ENCODE measurements at places on chromosomes 13 and 19.
A peak's percentile ranks its signal among the peaks of the same experiment; 100 is the strongest.

- no peak for DNase-seq
Measured at GRCh38 chr13:72728290-72728605, 525 bp downstream of the BORA start.

- DNase-seq: no peak
Measured at GRCh38 chr13:28313579-28313978, 175.2 kb downstream of the PAN3 start.

GRCh38 chr13:33146843-33147611 is 130.8 kb downstream of the KL start:
- no peak for DNase-seq

DNA sequence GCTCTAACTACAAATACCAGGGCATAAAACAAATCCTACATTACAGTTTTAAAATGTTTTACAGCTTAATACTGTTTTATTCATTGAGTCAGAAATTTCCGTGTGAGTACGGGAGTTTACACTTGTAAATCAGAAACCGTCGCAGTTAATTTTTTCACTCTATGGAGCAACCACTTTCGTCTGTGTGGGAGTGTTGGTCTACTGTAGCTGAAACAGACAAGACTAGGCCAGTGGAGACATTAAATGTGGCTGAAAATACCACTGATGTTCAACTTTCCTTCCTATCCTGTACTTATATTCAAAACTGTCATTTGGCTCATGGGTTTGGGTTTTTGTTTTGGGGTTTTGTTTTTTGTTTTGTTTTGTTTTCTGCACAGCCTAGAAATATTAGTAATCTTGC is 268.7 kb downstream of the DCT start:
- no peak for DNase-seq

- no peak for DNase-seq
Measured at GRCh38 chr19:56099638-56100539, 21.2 kb downstream of the ZNF787 start.

GRCh38 chr13:24684600-24684998 is 4.4 kb downstream of the ATP12A start:
- DNase-seq: peak; percentile 24
